ENCODE measurements at places on chromosomes 2 and 18. TPM values are rescaled to one million over a fixed set of nuclear protein-coding genes. Genes with fewer than 3 reads are reported as not detected.

Gene RFTN2
- total RNA-seq = 6.5 TPM

Gene MYL1
- not detected for total RNA-seq

Gene GAREM2
- 1.1 TPM for total RNA-seq

Gene NLRC4
- not detected for total RNA-seq

Gene DNAH6
- total RNA-seq = under 0.01 TPM

Gene CKAP2L
- total RNA-seq = 21.8 TPM

Gene COBLL1
- total RNA-seq = 30.2 TPM

Gene CELF4
- total RNA-seq = not detected

Gene COQ10B
- 26.7 TPM for total RNA-seq

Gene ATP6V1C2
- not detected for total RNA-seq

Gene ZEB2
- total RNA-seq = 53.2 TPM

Gene THADA
- 43.0 TPM for total RNA-seq

Gene TTR
- not detected for total RNA-seq

Gene ANKRD44
- total RNA-seq = 15.8 TPM

Gene DHRS9
- 0.29 TPM for total RNA-seq

Gene LGALSL
- 4.7 TPM for total RNA-seq

Gene DOK6
- total RNA-seq = not detected

Gene FAM110C
- total RNA-seq = not detected

Gene AMER3
- total RNA-seq = not detected

Data from thoracic aorta endothelial cell (primary cell).